ENCODE measurements at places on chromosomes 1 and 21. TPM values are rescaled to one million over a fixed set of nuclear protein-coding genes. Genes with fewer than 3 reads are reported as not detected.
A peak's percentile ranks its signal among the peaks of the same experiment; 100 is the strongest.

DNA sequence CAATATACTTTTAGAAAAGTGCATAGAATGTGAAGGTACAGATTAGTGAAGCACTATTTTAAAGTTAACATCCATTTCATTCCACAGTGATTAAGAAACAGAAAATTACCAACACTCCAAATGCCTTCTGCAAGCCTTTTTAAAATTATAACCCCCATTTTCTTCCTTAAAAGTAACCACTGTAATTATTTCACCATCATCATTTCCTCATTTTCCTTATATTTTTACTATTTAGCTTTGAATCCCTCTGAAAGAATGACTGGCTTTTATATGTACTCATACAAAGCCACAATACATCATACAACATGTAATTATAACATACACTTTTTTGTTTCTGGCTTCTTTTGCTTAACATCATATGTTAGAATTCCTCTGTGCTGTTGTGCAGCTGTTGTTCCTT lies 6.5 kb upstream of the NEGR1 start:
- no peak for DNase-seq

- no peak for DNase-seq
Measured at GRCh38 chr1:204568576-204569315, 52.5 kb downstream of the MDM4 start.

Gene KRTAP19-2
- total RNA-seq, result not detected

- no peak for DNase-seq
Measured at GRCh38 chr1:46617108-46617800, 643 bp upstream of the MOB3C start.

- no peak for DNase-seq
Measured at GRCh38 chr1:231376875-231377549, 38.9 kb downstream of the SPRTN start.

DNA sequence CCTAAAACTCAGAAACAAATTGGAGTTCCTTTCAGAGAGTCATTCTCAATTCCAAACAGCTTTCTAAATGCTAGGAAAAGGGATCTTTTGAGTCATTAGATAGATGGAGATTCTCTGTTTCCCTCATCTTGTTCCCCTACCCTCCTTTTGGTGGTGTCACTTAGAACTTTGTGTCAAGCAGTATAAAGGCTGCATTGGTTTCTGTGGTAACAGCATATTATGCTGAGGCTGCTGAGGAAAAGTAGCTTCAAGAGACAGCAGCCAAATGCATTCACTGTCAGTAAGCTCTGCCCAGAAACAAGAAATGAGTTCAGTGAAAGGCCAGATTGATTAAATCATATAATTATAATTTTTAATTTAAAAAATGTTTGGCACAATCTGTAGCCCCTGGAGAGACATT lies 144.1 kb downstream of the LRRC40 start:
- no peak for DNase-seq

- DNase-seq, result peak; percentile 78
Measured at GRCh38 chr1:31811605-31812004, 4.2 kb downstream of the SPOCD1 start.

DNA sequence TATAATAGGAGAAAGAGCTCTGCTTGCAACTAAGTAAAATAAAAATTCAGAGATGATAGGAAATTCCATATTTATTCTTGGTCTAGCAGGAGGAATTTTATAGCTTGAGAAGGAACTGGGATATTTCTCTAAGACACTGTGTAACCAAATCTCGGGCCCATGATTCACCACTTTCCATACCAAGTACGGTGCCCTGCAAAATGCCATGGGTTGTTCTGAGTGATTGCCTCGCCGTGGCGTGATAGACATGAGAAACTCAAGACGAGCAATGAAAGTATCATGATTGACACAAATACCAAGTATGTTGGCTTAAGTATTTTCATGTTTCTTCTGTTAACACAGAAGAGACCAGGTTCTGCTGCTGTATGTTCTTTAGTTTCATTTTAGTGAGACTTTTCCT lies 167.2 kb downstream of the LMO4 start:
- DNase-seq, result no peak

Gene RHD
- total RNA-seq, result 0.28 TPM

Gene FCGR3B
- total RNA-seq, result not detected

Gene MEGF6
- total RNA-seq, result 0.56 TPM

DNA sequence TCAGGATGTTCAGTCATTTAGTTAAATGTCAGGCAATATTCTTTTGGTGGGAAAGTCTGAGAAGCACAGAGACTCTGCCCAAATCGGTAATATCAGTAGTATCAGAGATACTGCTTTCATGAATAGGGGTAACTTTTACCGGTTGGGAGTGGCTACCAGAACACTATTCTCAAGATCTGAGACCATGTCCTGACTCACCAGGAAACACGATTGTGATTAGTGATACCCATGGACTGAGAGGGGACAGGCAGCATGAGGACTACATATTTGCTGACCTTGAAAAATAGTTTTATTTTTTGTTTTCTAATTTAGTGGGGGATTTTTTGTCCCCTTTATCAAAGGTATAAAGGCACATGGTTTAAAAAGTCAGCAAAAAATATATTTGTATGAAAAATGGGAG lies 76.0 kb upstream of the NEK2 start:
- DNase-seq, result no peak

Gene POU3F1
- not detected for total RNA-seq

GRCh38 chr1:204564835-204565234 lies 48.6 kb downstream of the MDM4 start:
- no peak for DNase-seq

GRCh38 chr1:143698016-143698415 lies 273.8 kb downstream of the FAM72C start:
- no peak for DNase-seq

Gene GNG12
- 132 TPM for total RNA-seq

Gene RGS13
- not detected for total RNA-seq

- DNase-seq, result peak; percentile 2
Measured at GRCh38 chr1:193850745-193851144, 664.3 kb upstream of the B3GALT2 start.

DNA sequence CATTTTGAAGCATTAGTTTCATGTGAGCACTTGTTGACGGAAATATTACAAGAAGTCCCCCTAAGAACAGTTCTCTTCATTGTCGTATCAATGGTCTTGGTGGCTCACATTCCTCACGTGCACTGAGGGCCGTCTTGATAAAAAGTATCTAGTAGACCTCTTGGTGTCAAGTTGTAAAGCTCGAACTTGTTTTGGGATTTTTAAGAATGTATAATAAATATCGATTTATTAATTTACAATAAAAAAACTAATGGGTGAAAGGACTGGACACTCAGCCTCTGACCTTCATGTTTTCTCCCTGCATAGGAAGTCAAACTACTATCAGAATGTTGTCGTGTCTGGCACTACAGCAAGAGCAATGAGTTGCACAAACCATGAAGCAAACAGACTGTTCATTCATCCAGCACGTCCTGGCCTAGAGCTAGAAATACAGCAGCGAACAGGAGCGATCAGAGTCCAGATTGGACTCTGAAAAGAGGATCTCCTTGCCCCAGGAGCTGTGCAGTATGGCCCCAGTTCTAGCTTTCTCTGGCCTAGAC lies 319.2 kb downstream of the SMYD3 start:
- no peak for DNase-seq

GRCh38 chr1:68011657-68012375 lies 38.6 kb downstream of the DIRAS3 start:
- peak; percentile 18 for DNase-seq

Gene FOXD2
- total RNA-seq, result under 0.01 TPM

GRCh38 chr1:167477986-167478385 lies 40.3 kb downstream of the CD247 start:
- DNase-seq, result no peak

Gene GREM2
- total RNA-seq, result 5.0 TPM

DNA sequence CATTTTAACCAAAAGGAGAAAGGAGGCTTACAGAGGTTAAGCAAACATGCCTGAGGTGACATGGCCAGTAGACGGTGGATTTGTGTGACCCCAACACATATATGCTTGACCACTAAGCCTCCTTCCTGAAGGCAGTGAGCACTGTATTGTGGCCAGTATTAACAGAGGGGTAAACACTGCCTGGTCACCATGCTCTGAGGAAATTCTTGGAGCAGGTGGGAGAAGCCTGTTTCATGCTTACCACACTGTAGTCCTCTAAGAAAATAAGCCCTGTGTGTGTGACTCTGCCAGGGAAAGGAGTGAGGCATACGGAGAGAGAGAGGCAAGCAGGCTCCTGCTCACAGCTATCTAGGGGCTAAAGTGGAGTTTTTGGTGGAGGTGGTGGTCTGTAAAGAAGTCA lies 102.7 kb downstream of the KCND3 start:
- DNase-seq, result no peak

DNA sequence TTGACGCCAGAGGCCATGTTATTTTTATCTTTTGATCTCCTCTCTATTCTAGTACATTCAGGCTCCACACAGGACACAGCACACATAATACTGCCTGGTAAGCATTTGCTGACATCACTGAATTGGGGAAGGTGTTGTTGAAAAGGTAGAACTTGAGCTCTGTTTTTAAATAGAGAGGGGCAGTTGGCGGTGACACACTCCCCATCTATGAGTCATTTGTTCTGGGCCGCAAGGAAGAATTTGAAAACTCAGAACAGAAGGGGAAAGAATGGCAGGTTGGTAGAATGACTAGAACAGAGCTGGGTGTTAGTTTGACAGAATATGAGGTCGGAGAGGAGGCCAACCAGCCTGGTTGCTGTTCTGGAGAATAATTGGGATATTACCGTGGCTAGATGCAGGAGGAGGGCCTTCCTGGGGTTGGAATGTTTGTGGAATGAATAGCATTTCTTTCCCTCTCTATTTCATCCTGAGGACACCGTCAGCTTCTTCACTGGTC lies 52.1 kb upstream of the ERRFI1 start:
- peak; percentile 77 for DNase-seq

Gene F3
- total RNA-seq, result 102 TPM

Gene TNFRSF8
- under 0.01 TPM for total RNA-seq

DNA sequence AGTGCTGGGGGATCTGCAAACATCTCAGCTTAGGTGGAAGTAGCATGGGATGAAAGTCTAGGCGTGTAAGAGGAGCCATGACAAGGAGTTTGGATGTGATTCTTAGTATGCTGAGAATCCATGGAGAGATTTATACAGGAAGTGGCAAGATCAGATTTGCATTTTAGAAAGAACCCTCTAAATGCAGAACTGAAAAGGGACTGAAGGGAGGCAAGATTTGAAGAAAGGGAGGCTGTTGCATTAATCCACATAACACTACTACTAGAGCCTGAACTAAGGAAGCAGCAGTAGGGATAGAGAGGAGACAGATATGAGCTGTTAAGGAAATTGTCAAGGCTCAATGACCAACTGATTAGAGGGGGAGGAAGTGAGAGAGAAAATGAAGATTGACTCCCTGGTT lies 9.8 kb downstream of the C1orf74 start:
- no peak for DNase-seq

DNA sequence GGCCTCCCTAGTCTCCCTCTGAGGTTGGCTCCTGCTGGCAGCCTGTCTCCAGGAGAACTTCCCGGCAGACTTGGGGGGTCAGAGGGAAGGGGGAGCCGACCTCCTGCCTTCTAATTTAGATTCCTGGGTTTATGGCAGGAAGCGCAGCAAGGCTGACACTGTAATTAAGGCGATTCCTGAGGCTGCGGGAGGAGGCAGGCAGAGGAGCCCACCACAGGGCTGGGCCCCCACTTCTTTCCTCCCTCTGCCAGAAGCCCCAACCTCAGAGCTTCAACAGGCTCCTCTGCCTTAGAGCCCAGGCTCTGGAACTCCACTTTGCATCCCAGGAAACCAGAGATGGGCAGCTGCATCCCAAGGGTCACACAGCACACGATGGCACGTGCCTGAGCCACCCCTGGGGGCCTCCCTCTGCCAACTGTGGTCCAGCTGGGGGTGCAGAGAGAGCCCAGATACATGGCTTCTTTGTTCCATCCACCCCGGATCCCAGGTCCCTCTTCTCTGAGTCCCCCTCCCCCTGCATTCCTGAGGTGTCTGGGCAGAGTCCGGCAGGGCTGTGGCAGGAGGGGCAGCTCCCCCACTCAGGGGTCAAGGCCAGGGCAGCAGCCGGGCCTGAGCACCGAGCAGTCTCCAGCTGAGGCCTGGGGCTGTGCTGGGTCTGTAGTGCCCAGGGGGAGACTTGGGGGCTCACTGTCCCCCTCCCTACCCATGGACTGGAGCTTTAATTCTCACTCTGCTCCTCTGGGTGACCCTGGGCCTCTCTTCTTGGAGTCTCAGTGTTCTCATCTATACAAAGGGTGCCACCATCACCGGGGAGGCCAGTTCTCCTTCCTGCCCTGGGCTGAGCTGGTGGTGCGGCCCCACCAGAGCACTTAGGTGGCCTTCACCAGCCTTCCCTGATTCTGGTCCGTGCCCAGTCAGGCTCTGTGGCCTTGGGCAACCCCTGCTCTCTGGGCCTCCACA lies 39.4 kb upstream of the FAM131C start:
- no peak for DNase-seq

Gene GJA9
- not detected for total RNA-seq

Gene BATF3
- 1.6 TPM for total RNA-seq

Gene ZMYND12
- not detected for total RNA-seq

- no peak for DNase-seq
Measured at GRCh38 chr1:59528471-59528870, 231.6 kb downstream of the FGGY start.

All from IMR-90 (cell line).